ENCODE measurements at places on chromosomes 4 and X.

DNA sequence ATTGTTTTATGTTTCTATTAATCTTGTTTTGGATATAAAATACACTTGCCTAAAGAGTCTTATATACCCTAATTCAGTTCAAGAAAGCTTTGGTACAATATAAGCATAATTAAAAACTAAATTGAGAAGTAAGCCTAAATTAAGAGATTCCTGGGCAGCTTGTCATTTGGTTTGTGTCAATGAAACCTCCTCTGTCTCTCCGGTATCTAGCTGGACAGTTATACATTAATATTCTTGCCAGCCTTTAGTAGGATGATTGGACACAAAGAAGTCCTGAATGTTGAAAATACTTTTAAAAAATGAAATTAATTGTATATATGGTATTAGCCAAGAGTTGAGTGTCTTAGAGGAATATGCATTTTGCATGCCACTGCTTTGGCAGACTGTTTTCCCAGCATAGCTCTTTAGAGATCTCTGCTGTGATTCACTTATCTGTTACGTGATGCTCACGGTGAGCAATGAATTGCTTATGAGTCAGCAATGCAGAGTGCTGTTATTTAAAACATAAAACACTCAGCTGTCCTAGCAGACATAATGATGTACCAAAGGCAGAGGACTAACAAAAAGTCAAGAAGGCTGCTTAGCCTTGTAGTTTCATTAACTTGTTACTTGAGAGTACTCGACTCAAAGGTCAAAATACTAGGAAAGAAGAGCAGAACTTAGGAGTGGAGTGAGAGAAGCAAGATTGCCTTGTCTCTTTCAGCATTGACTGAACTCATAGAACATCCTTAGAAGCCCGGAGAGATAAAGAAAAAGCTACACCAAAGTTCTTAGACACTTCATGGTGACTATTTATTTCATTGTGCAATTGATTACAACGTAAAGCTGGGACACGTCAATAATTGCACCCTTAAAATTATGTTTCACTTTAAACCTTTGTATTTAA, 1296.1 kb upstream of the PCDH7 start:
- DNase-seq: no peak

DNA sequence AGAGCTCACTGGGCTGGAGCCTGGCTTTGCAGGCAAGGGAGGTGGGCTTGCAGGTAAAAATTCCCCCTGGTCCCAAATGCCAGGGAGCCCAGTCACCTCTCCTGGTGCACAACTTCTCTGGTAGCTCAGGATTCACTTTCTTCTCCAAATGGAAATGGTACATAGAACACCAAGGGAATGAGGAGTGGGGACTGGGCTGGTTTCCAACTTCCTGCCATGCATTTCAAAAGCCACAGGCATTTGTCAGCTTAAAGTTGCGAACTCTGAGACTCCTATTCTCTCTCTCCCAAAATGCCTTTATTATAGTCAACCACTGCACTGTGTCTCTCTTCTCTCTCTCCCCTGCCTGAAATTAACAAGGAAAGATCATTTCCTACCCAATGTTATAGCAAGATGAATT, 177.3 kb downstream of the GRIA3 start:
- DNase-seq: no peak

GRCh38 chr4:127240764-127241105, 392.0 kb upstream of the INTU start:
- DNase-seq: no peak

- no peak for DNase-seq
These were observed 240.5 kb upstream of the ANKRD50 start for GRCh38 chr4:124953061-124953460.

- DNase-seq: no peak
These were observed 53.0 kb downstream of the POF1B start for GRCh38 chrX:85326234-85327059.

DNA sequence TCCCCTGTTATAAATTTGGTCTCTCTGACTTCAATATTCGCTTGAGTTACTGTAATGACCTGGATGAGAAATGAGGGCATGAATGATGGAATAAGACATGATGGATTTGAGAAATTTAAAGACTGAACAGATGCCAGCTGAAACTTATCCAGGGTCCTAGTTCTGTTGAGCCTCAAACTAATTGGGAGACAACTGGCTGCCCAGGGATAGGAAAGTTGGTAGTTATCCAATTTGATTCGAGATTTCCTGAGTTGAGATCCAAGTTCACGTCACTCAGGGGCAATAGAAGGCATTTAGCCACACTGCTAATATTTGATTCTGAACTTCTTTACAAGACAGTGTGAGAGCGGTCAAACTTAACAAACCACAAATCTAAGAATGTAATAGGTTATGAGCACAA, 159.0 kb upstream of the CXCL13 start:
- no peak for DNase-seq

GRCh38 chr4:175341203-175341755, 423.1 kb downstream of the ADAM29 start:
- DNase-seq: no peak

DNA sequence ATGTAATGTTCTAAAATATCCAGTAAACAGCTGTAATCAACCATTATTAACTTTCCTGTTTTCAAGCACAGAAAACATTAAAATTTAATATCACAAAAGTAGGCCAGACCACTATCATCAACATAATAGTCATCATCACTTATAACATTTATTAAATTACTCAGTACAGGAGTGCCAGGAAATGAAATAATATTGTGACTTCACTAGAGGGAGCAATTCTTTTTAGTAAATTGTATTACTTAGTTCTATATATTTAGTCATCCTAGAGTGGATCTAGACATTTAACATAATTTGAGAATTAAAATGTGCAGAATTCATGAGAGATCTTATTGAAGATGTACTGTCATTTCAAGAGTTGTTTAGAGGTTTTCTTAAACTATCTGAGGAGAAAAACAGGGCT, 33.6 kb downstream of the PITX2 start:
- DNase-seq: no peak

DNA sequence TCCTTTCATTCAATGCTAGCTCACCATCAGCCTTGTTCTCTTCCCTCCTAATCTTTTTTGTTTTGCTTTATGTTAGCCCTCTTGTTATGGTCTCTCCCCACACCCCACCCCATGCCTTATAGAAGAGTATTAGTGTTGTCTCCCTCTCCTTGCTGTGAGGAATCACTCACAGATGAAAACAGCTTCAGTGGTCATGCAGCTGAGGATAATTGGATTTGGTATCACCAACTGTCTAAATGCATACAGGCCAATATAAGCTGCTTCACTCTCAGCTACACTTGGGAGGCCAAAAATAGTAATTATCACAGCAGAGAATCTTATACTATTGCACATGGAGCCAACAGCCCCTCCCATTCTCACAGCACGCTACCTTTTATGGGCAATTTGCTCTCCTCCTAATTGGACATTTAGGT, 494.6 kb upstream of the FAM241A start:
- DNase-seq: no peak

DNA sequence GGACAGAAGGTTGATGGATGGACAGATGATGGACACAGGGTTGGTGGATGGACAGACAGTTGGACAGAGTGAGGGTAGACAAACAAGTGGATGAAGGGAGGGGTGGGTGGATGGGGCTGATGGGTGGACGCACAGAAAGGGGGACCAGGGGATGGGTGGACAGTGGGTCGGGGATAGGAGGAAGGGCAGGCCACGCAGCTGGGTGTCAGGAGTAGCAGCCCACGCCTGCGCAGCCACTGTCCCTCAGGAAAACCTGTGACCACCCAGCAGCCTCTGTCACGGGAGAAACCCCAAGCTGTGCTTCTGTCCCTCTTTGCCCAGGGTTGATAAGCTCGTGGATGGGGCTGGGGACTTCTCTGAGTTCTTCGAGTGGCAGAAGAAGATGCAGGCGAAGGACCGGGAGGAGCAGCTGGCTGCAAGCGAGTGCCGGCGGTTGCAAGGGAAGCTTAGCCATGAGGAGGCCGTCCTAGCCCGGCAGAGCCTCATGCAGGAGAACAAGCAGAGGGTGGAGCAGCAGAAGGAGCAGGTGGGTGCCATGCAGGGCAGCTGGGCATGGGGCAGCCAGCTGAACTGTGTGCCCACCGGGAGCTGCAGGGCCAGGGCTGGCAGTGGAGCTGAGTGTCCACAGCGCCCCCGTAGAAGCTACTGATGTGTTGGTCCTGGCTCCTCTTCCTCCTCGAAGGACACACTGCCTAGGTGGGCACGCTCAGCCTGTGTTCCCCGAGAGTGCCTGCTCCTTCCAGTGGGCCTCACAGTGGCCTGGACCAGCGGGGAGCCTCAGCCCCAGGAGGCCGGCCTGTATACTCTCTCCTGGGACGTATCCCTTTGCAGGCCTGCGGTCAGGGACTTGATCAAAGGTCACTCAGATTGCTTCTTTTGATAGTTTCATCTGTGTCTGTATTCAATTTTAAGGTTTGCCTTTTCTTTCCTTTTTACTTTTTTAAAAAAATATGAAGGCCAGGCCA, 16.8 kb upstream of the RNF4 start:
- no peak for DNase-seq

DNA sequence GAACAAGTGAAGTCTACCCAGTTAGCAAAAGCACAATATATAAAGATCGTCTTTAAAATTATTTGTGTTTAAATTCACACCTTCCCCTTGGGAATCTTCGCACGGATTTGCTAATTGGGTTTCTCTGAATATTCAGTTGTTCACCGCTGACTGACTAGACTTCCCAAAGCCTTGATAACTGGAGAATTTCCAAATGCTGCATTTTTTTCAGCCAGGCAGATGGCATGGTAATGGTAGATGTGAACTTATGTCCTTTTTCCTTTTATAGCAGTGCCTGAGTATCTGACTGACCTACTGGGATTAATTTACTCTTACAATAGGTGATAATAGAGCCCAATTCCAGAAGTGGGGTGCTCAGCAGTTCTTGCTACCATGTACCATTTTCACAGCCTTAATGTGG, 548.1 kb downstream of the PACRGL start:
- no peak for DNase-seq

DNA sequence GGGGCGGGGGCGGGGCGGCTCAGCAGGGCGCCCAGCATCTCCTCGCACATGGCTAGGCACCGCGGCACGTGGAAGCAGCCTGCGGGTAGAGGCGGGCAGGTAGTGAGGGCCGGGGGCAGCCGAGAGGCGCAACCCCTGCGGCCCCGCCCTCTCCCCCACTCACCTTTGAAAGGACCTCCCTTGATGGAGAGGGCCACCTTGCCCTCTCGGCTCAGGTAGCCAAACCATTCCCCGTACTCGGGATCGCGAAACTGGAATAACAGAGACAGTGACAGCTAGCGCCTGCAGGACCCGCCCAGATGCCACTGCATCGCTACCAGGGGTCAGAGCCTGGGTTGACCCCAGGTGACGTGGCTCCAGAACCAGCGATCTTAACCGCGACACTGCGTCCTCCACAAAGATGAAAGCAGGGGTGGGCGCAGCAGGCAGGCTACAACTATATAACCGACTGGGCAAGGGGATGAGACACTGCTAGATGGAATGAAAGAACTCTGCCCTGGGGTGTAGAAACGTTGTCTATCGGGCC, 552 bp upstream of the NAA10 start:
- no peak for DNase-seq

DNA sequence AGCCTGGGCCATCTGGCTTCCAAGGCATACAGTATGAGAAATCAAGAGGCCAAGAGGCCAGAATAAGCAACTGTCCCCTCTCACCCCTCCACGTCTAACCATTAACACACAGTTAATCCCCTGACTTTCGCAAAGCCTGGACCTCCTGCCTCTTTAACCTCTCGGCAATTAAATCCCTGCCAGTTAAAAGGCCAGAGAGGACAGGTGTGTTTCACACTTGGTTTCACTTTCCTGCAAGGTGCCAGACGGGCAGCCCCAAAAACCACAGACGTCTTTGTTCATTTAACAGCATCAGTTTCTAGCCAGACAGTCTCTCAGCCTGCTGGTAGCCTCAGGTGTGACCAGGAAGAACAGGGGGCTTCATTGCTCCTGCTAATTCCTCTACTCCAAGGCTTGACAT, 91.1 kb upstream of the KIT start:
- DNase-seq: no peak

- no peak for DNase-seq
These were observed 1160.9 kb upstream of the PCDH7 start for GRCh38 chr4:29559286-29559685.

- no peak for DNase-seq
These were observed 71.2 kb downstream of the SUPT20HL2 start for GRCh38 chrX:24242649-24243175.

DNA sequence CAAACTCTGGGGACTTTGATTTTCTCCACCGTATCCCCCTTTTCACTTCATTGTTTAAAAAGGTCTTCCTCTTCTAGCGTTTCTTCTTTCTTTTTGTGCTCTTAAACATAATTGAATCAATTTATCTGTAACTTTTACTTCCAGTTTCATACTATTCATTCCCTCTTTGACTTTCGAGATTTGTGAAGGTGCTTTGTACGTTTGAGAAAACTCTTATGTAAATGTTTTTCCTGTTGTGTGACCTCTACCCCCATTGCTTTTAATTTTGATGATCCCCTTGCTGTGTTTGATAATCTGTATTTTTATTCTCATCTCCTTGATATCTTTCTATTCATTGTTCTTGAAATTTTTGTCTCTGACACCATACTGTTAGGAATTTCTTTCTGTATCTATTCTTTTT, 4.8 kb downstream of the USP38 start:
- no peak for DNase-seq

GRCh38 chr4:32025851-32026459, 1305.8 kb downstream of the PCDH7 start:
- DNase-seq: no peak

- DNase-seq: no peak
These were observed 155.4 kb upstream of the FRG1 start for GRCh38 chr4:189785257-189785656.

- DNase-seq: no peak
These were observed 3.2 kb downstream of the TAPT1 start for GRCh38 chr4:16222957-16223527.

DNA sequence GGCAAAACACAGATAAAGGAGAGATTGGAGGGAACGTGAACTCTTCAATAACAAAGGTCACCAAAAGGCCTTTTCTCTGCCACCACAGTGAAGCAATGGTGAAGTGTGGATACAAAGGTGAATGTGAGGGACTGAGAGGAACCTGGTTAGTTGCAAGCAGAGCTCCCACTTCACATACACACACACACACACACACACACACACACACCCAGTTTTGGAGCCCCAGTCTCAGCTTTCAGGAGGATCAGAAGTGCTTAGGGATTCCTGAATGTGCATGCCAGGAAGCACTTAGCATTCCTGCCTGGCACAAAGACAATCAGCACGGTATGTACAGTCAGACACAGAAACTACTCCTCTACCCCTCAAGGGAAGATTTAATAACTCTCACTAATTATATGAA, 71.5 kb downstream of the ARHGEF9 start:
- no peak for DNase-seq

- DNase-seq: no peak
These were observed 35.4 kb downstream of the JADE1 start for GRCh38 chr4:128844931-128845330.

DNA sequence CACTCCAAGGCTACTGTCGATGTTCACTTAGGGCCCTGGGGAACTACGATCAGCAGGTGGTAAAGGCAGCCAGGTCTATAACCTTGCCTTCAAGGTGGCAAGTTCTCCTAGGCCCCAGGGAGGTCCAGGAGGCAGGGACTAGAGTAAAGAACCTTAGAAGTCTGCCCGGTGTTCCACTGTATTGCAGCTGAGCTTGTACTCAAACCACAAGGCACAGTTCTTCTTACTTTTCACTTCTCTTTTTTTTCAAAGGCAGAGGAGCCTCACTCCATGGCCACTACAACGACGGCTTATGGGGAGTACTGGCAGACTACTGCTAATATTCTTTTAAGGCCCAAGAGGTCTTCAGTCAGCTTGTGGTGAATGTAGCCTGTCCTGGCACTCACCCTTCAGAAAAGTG, 78.8 kb upstream of the GPR174 start:
- no peak for DNase-seq

Measured in activated CD4-positive, CD25-positive, alpha-beta regulatory T cell (primary cell).